ENCODE measurements at places on chromosomes 5 and 9.

DNA sequence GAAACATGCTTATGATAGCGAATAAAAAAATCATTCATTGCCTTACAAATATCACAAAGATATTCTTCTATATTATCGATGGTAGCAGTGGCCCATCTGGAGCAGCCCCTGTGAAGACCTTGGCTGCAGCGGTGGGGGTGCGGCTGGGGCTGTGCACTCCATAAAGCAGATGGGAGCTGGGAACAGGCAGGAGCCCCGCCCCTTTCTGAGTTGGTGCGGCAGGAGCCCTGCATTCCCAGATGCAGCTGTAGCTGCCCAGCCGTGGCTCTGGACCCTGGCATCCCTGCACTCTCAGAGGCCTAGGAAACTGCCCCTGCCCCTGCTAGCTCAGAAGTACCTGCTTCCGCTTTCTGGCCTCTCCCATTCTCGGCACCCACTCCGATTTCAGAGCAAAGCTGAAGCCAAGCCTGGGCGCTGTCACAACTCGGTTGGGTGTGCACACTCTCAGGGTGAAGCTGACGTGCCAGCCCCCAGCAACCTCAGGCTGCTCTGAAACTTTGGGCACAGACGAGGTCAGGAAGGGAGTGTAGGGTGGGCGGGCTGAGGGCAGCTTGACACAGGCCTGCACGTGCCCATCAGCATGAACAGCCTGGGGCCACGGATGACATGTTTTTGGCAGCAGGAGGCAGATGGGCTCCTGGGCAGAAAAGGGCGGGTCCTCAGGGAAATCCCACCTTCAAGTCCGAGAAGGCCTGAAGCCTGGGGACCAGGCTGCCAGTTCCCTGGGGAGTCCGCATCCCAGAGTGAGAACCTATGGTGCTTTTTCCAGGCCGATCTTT, 1440.8 kb upstream of the ACO1 start:
- no peak for DNase-seq

- peak; percentile 75 for DNase-seq
These were observed 2.6 kb upstream of the GCNT1 start for GRCh38 chr9:76456202-76456926.

GRCh38 chr5:113512341-113512740, 1.2 kb upstream of the YTHDC2 start:
- no peak for DNase-seq

DNA sequence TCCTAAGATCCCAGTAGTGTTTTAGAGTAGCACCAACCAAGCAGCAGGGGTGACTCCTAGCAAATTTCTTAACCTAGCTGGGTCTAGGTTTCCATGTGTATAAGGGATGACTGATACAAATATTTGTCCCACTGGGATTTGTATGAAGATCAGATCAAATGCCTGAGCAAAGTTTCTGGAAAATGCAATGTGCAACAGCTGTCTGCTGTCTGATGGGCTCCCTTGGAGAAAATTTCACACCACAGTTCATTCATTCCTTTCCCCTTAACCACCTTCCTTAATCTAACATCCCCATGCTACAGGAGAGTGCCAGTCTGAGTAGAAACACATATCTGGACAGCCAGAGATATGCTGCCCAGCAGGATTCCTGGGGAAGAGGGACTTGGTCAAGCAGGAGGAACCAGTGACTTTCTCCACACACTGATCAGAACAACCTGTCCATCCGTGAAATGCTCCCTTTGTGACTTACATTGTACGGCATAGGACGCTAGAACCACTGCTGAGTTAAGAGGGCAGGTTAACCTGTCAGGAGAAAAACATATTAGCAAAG, 53.3 kb downstream of the PTPN3 start:
- no peak for DNase-seq

GRCh38 chr5:14944996-14945395, 73.4 kb upstream of the ANKH start:
- DNase-seq = no peak

- DNase-seq = peak; percentile 39
These were observed 165.0 kb upstream of the ZNF462 start for GRCh38 chr9:106697750-106698502.

DNA sequence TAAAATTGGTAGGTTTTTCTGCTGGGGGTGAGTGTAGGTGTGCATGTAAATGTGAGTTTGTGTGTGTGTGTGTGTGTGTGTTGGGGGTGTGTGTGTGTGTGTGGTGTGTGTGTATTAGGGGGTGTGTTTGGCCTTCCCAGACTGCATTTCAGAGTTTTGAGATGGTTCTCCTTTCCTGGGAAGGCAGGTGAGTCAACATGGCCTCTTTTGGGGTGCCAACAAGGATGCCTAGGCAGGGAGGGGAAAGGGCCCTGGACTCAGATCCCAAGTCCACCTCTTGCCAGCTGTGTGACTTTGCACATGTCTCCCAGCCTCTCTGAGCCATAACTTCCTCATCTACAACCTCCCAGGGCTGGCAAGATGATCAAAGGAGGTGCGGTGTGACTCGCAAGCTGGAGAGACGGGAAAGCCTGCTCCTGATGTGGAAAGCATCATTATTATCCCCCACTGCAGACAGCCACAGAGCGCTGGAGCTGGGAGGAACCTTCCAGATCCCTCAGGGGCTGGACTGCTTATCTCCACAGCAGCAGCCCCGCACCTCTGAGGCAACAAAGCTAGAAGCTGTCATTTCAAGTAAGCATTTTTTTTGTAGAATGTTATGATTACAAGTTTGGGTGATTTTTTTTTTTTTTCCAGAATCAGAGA, 63.5 kb upstream of the TBC1D2 start:
- DNase-seq = no peak

- DNase-seq = no peak
These were observed 33.5 kb upstream of the ADAM19 start for GRCh38 chr5:157608972-157609565.

DNA sequence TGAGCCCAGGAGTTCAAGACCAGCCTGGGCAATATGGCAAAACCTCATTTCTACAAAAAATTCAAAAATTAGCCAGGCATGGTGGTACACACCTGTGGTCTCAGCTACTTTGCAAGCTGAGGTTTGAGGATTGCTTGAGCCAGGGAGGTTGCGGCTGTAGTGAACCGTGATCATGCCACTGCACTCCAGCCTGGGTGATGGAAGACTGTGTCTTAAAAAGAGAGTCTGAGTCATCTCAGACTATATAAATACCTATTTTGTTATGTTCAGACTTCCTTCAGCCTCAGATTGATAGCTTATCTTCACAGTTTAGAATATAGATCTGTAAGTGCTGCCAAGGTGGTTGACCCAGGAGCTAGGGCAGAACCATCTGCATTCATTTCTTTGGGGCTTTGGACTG, 1.6 kb upstream of the PAIP2 start:
- DNase-seq = no peak

DNA sequence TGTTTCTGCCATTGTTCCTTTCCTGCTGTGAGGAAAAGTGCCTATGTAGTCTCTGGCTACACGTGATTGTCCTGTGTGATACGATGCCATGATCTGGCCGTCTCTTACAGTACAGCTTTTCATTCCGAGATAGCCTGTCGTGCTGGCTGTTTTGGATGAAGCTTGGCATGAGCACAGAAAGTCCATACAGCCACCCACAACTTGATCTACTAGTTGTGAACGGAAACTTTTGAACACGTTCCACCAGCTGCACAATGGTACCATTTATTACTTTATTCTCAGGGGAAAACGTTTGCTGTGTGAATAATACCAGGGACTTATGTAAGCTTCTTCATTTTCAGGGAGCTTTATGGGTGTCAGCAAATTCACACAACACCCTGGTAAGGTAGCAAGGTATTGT, 217.6 kb upstream of the ANKRD55 start:
- no peak for DNase-seq

DNA sequence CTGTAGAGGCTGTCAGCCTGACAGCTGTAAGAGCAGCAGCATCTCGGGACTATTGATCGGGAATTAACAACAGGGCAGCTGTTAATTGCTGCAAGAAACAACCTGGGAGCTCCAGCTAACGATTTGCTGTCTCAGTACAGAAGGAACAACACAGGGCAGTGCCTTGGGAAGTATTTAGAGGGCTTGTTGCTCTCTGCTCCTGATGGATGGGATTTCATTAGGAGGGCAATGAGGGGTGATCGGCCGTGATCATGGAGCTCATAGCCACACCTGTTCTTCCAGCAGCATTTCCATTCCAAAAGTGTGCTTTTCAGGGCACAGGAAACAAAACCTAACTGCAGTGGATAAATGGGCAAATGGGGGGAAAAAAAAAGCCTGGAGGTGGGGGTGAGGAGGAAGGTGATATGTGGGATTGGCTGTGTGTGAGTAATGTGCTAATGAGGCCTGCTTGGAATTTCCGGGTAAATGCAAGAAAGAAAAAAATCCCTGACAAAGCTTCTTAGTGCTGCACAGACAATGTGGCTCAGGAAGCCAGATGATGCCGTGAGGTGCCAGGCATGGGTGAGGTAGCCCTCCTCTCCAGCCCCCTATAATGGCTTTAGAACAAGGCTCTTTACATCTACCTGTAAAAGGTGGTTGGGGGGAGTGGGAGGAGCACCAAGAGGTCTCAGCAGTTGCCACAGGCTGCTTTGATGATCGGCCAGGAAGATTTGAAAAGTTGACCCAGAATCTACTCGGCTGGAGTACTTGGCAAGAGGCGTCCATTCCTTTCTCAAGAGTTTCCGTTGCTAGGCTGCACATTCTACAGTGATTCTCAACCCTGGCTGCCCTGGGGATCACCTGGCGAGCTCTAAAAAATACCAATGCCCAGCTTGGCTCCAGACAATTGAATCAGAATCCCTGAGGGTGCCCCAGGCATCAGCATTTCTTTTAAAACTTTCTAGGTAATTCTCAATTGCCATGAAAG, 139.5 kb upstream of the KLF9 start:
- no peak for DNase-seq

DNA sequence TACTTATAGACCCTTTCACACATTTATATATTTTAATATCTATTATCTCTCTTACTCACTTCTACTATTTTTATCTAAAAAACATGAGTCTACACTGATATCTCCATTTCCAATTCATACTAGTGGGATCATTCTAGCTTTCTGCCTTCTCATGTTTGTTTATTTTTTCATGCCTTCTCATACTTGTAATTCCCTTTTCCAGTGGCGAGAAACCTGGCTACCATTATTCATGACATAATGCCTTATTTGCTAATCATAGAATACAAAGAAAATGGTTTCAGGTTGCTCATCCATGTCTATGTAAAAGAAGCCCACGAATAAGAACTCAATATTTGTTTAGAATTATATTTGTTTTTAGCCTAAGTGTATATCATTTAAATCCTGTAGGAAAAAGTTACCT, 232.7 kb upstream of the ACTBL2 start:
- no peak for DNase-seq

DNA sequence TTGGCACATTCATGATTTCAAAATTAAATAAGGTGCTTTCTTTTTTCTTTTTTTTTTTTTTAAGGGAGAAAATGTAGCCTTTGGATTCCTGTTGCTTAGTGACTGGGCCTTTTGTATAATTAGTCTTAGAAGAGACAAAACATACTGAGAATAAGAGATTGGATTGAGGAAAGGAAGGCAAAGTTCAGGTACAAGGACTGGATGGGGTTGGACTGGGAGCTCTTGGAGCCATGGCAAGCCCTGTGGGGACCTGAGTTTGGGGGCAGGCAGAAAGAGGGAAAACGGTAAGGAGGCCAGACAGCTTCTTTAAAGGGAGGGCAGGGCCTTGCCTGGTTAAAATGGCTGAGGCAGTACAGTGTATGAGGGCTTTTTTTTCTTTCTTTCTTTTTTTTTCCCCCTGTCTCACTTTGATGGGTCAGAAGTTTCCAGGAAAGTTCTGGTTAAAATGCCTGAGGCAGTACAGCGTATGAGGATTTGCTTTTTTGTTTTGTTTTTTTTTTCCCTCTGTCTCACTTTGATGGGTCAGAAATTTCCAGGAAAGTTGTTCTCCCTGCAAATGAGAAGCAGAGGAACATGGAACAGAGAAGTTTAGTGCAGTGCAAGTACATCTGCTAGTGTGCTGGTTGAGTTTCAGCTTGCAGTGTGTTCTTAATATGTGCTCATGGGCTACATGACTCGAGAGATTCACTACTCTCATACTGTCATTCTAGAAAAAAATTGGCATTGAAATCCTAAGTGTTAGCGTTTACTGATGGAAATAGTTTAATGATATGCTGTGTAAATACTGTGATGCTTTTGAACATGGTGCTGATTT, 16.8 kb downstream of the SNX18 start:
- no peak for DNase-seq

GRCh38 chr5:119694284-119694683, 64.9 kb downstream of the FAM170A start:
- no peak for DNase-seq

- no peak for DNase-seq
These were observed 172.9 kb downstream of the ZDHHC21 start for GRCh38 chr9:14520341-14520740.

DNA sequence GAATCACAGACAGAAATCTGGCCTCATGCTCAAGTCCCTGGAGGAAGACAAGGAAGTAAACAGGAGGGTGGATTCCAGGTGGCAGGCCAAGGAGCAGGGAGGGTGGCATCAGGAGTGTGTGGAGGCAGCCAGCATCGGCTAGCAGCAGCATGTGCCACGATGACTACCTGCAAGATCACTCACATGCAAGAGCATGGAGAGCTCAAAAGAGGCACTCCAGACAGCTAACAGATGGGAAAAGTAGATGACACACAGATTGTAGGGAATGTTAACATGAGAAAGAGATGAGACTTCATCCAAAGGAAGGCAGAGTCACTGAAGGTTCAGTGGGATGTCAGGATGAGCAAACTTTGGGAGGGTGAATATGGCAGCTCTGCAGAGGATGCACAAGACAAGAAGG, 104.3 kb downstream of the SEMA5A start:
- DNase-seq = no peak

DNA sequence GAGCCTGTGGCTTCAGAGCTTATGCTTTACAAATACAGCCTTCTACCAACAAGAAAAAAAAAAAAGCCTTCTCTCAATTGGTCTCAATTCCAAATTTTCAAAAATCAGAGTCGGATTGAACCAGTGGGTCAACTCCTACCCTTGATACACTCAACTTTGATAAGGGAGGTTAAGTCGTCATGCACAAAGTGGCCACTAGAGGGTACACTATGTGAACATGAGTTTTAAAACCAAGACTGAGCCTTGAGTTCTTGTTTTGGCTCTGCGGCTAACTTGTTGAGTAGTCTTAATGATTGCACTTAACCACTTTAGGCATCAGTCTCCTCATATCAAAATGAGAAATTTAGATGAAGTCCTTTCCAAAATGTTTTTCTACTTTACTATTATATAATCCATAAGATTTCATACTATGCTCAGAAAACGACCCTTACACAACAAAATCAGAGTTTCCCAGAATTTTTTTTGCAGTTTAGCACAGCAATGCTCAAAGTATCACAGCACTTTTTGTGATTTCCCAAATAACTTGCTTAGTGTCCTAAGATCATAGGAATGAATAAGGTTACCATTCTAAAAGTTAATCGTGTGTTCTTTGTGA, 92.9 kb upstream of the MTAP start:
- DNase-seq = peak; percentile 45

- no peak for DNase-seq
These were observed 45.1 kb downstream of the SH3GL2 start for GRCh38 chr9:17623965-17624364.

- no peak for DNase-seq
These were observed 49.9 kb downstream of the IRX2 start for GRCh38 chr5:2701592-2701991.

GRCh38 chr5:93915142-93915553, 173.7 kb upstream of the POU5F2 start:
- DNase-seq = no peak

All from transverse colon (tissue), 4 donors.